ENCODE measurements at places on chromosomes 5 and 9. TPM values are rescaled to one million over a fixed set of nuclear protein-coding genes. Genes with fewer than 3 reads are reported as not detected.

PITX1 gene
- 0.71 TPM for total RNA-seq

PCDH12 gene
- 0.86 TPM for total RNA-seq

GRCh38 chr9:740221-740620 lies 101.3 kb upstream of the DMRT1 start:
- no peak for ATAC-seq

GRCh38 chr5:72234265-72234700 lies 85.8 kb downstream of the MRPS27 start:
- ATAC-seq = no peak

GRCh38 chr5:44199408-44199807 lies 189.8 kb downstream of the FGF10 start:
- ATAC-seq = no peak

Measured in motor neuron (in vitro differentiated cells).